ENCODE measurements at places on chromosomes 7 and 10.

GRCh38 chr7:30815388-30815854 is 44.2 kb downstream of the MINDY4 start:
- no peak for DNase-seq

GRCh38 chr7:128744366-128744905 is 5.3 kb downstream of the CALU start:
- no peak for DNase-seq

- DNase-seq = no peak
Measured at GRCh38 chr7:37330775-37331174, 117.9 kb downstream of the ELMO1 start.

DNA sequence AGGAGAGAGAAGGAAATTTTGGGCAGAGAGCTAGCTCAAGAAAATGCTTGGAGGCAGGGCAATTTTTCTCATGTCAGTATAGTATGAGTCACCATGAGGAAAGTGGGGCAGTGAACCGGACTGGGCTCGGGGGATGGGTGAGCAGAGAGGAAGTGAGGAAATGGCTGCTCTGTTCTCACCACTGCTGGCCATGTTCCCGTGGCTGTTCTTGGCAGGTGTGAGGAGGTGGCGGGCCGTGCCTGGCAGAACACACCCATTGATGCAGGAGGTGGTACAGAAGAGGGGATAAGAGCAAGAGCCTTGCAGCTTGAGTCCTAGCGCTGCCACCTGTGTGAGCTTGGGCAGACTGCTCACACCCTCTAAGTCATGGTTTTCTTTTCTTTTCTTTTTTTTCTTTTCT is 304.4 kb upstream of the LYZL1 start:
- DNase-seq = peak; percentile 77

DNA sequence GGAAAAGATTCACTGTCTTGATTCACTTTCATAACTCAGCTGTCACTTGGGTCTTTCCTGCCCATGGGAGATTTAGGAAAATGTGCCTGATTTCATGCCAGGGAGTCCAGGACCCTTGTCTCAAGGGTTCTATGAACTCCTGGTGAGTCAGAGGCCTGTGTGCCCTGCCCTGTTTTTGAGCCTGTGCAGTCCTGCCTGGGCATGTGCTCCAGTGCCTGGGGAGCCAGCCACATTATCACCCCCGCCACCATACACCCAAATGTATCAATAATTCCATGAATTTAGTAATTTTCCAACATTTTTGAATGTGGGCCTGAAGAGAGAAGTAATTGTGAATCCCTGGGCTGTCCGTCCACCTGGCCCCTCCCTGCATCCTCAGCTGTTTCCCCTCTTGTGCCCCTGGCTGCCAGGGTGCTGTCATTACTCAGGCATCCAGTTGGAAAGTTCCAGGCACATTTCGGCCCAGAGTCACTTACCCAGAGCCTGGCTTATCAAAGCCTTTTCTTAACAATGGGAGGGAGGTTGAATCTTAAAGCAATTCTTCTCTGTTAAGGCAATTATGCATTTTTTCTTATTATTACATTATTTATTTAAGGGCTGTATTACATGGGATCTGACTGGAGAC is 287.8 kb upstream of the CDC14C start:
- no peak for DNase-seq

DNA sequence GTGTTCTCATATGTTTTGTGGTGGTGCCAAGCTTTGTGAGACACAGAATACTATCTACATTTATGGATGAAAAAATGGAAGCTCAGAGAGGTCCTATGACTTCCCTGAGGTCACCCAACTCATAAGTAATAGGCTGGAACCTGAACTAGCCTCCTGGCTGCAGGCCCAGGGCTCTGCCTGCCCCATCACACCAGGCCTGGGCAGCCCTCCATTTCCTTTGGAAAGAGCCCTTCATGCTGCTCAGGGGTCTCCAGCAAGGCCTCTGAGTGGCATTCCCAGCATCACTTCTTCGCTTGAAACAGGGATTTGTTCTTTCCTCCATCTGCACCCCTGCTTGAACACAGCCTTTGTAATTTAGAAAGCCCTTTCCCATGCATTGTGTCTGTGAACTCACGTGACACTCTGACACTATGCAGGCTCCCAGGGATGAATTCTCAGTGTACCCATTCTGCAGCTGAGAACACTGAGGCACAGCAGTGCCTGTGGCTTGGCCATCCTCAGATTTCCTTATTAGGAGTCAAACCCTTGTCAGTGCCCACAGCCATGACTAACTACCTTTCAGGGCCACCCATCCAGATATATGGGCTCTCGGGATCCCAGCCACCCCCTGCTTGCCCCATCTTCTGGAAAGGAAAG is 127.8 kb upstream of the PPIF start:
- no peak for DNase-seq

- DNase-seq = no peak
Measured at GRCh38 chr7:97006055-97006815, 882 bp downstream of the DLX6 start.

DNA sequence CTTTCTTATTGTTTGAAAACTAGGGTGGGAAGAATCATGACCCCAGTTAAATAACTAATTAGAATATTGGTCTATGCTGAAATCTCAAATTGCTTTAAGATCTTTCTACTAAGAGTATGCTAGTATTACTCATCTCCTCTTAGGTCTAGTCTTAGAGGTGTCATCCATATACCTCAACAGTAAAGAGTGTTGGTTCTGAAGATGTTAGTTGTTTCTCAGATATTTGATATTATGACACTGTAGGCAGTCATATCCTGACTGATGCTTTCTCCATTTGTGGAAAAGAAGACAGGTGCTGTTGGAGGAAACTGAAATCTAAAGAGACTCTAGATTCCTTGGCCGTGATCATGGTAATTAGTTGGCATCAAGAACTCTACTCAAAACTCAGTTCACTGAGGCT is 21.2 kb downstream of the BPGM start:
- DNase-seq = no peak

- DNase-seq = no peak
Measured at GRCh38 chr10:18117276-18117675, 22.9 kb upstream of the CACNB2 start.

GRCh38 chr7:27994639-27995038 is 186.0 kb downstream of the JAZF1 start:
- DNase-seq = no peak

DNA sequence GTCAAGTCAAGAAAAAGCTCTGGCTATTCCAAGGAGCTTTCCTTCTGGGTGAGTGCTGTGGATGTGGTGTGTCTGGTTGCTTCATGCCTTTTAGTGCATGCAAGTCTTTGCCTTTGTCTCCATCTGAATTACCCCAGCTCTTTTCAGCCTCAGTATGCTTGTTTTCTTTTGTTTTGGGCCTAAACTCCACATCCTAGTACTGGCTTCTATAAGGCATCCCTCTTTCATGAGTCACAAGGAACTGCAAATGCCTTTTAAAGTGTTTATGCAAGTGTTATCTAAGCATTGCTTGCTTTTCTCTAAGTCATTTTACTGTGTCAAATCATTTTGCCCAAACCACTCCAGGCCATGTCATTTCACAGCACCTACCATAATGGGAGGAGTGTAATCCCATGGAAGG is 132.1 kb downstream of the PLCE1 start:
- no peak for DNase-seq

- no peak for DNase-seq
Measured at GRCh38 chr7:151782598-151783448, 94.1 kb downstream of the PRKAG2 start.

DNA sequence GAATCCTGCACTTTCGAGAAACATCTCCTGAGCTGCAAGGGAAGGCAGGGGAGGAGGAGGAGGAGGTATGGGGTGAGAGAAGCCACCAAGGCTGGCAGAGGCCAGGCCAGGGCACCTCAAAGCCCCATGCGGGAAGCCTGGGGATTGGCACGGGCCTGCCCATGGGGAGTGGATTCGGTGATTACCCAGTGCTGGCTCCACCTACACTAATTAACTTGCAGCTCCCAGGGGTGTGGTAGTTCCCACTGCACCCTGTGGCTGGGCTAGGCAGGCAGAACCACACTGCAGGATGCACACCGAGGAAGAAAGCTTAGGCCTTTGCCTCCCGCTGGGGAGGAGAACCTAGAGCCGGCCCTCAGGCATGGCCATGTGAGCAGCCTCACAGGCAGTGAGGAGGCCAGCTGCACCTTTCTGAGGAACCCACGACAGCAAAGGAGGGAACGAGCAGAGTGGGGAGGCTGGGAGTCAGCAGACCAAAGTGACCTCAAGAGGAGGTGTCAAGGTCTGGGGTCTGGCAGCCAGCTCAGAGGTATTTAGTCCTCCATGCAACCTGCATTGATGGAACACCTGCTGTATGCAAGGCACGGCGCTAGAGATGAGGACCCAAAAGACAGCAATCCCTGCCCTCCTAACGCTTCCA is 27.2 kb downstream of the GRID1 start:
- no peak for DNase-seq

GRCh38 chr10:113491967-113492565 is 60.8 kb upstream of the HABP2 start:
- no peak for DNase-seq

GRCh38 chr10:5632446-5632845 is 33.9 kb downstream of the ASB13 start:
- DNase-seq = no peak

GRCh38 chr10:22851865-22852239 is 76.0 kb upstream of the ARMC3 start:
- DNase-seq = no peak

- DNase-seq = peak; percentile 66
Measured at GRCh38 chr10:133438711-133439273, 14.4 kb upstream of the SPRN start.

GRCh38 chr10:125766511-125766910 is 9.1 kb downstream of the MMP21 start:
- no peak for DNase-seq

GRCh38 chr10:75596930-75597620 is 165.7 kb downstream of the LRMDA start:
- no peak for DNase-seq

- no peak for DNase-seq
Measured at GRCh38 chr10:80614576-80615416, 77.1 kb downstream of the SH2D4B start.

GRCh38 chr7:537911-538634 is 18.4 kb upstream of the PDGFA start:
- no peak for DNase-seq

- DNase-seq = peak; percentile 59
Measured at GRCh38 chr7:74206589-74207120, 3.2 kb upstream of the LAT2 start.

GRCh38 chr7:156691764-156692163 is 51.2 kb downstream of the RNF32 start:
- no peak for DNase-seq

GRCh38 chr7:111527545-111527944 is 34.7 kb downstream of the IMMP2L start:
- no peak for DNase-seq

DNA sequence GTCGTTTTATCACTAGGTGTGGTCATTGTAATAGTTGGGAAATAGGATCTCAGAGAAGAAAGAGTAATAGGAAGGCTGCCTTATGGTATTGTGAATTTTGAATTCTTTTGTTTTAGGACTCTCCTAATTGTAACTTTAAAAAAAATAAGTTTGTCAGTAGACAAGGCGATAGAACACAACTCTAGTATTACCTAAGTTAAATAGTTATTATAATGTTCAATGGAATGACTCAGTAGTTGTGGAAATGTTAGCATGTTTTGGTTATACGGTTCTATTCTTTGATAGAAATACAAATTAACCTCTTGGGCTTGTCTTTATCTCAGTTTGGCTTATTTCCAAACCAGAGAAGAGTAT is 1.4 kb downstream of the DNAH11 start:
- no peak for DNase-seq

- no peak for DNase-seq
Measured at GRCh38 chr10:70563230-70563629, 39.3 kb downstream of the PRF1 start.

DNA sequence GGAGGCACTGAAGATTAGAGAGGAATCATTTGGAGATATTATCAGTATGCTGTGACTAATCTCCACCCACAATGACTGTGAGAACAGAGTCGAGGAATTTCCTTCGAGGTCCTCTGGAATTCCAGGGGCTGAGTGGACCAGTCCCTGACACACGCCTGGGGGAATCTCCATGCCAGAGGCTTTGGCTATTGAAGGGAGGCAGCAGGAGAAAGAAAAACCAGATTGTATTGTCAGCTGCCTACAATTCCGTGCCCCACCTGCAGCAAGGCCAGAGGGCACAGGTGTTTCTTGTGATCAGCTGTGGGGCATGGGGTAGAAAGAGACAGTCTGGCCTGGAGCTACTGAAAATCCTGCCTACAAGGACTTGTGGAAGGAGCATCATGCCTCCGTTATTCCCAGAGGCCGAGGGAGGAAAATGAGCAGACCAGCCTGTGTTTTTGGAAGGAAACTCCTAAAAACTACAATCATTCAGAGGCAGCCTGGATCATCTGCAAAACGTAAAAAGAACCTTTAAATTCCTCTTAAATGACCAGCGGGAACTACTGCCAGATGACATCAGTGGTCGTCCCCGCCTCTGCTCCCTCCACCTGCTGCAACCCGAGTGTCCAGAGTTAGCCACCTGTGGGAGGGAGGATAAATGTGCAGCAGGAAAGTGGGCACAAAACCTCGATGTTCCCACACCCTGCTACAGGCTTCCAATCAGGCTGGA is 25.4 kb upstream of the ANK3 start:
- DNase-seq = no peak

DNA sequence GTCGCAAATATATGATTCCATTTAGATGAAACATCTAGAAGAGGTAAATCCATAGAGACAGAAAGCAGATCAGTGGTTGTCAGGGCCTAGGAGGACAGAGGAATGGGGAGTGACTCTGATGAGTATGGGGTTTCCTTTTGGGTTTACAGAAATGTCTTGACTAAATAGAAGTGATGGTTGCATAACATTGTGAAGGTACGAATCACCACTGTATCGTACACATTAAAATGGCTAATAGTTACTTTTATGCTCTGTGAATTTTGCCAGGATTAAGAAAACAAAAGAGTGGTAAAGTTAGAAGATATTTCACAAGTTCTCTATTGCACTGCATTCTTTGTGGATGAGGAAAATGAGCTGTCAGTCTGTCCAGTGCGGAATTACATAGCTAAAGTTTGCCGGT is 407.4 kb downstream of the KCNMA1 start:
- DNase-seq = no peak

DNA sequence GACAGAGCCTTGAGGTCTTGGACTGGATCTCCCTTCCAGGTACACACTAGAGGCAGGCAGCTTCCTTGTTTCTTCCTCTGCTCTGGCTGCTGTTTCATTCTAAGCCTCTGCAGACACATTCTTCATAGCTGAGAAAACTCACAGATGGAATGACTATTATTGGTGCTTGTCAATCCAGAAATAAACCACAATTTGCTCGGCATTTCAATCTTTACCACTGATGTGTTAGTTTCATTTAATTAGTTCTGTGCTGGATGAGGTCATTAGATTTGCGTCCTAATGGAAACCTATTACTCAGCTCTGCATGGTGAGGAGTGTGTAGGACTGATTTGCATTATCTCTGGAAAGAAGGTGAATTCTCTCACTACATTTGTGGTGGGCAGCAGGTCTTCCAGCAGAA is 392.5 kb downstream of the NRG3 start:
- no peak for DNase-seq

GRCh38 chr7:106855540-106856132 is 9.4 kb upstream of the PIK3CG start:
- DNase-seq = no peak

DNA sequence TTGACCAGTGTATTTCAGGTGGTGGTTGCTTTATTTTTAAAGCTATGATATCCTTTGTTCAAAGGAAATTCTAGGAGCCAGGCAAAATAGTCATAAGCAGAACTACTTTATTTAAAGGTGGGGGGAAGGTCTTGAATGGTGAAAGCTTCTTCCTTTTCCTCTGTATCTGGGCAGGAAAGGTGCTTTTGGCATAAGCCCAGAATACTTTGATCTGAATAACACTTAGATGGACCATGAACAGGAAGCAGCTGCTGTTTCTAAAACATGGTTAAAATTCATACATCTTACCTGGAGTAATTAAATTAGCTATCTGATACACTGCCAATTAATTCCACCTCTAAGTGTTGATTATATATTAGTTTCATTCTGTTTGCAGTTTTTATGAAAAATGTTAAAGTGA is 13.3 kb downstream of the ZNF804B start:
- DNase-seq = no peak
